ENCODE measurements at places on chromosomes 3 and 15.
A peak's percentile ranks its signal among the peaks of the same experiment; 100 is the strongest.

DNA sequence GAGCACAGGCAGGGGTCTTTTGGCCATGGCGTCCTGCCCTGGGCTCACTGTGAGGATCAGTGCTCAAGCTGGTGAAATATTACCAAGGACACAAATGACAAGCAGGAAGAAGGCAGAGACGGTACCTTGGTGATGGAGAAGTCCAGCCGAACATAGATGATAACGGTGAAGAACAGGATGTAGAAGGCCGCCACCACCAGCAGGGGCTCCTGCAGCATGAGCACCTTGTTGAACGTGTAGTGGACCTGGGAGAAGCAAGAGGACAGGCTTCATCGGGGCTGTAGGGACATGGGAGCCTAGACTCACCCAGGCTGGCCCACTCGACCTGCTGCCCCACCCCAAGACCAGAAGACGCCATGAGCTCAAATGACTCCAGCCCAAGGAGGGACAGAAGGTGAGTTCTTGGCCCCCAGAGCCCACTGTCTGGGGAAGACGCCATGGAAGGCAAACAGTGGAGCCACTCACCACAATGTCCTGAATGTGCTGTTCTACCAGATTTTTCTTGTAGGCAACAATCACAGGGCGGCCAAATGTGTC is 25.1 kb downstream of the RPN1 start:
- DNase-seq = no peak

GRCh38 chr15:78139578-78139977 is 8.3 kb upstream of the CIB2 start:
- DNase-seq = no peak

GRCh38 chr3:158509891-158510290 is 61.1 kb upstream of the MLF1 start:
- DNase-seq = no peak

- DNase-seq = peak; percentile 60
Measured at GRCh38 chr3:11651900-11652299, 8.2 kb upstream of the VGLL4 start.

DNA sequence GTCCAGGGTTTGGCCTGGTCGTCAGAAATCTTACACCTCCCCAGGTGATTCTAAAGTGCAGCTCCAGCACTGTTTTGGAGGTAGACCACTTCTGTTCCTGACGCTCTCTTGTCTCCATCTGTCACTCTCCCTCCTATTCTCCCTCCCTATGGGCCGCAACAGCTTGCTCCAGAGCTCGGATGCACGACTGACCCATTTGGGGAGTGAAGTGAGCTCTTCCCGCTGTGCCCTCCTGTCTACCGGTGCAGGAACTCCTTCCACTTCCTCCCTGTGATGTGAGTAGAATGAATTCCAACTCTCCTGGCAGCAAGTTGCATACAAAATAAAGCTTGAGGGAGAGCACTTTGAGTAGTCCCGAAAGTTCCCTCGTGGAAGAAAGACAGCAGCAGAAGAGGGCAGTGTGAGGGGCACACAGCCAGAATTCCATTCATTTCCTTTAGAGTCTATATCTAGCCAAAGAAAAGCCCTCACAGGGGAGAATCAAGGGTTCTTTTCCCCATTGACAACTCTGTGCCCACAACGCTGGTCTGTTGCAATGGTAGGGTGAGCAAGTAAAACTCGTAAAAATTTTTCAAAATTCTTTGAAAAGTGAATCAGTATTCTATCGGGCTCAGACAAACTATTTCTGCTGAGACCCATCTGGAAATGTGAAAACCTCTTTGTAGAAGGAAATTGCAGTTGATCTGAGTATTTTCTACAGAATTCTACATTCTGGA is 39.9 kb upstream of the BDH1 start:
- peak; percentile 32 for DNase-seq

DNA sequence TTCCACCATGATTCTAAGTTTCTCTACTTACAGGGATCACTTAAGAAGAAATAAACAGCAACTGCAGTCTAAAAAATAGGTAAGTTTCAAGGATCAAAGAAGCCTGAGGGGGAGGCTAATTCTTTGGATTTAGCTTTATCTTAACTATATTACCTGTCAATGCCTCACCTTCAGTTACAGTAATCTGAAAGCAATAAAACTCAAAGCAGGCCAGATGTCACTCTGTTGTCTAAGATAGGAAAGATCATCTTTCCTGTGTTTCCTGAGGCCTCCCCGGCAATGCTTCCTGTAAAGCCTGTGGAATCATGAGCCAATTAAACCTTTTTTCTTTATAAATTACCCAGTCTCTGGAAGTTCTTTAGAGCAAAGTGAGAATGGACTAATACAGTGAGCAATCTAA is 60.2 kb downstream of the NPTN start:
- DNase-seq = no peak

- DNase-seq = no peak
Measured at GRCh38 chr3:79253704-79254103, 514.1 kb downstream of the ROBO1 start.

- no peak for DNase-seq
Measured at GRCh38 chr3:117016378-117016777, 306.8 kb downstream of the TUSC7 start.

GRCh38 chr15:38722236-38722635 is 157.6 kb upstream of the RASGRP1 start:
- no peak for DNase-seq

GRCh38 chr15:33955945-33956344 is 12.4 kb upstream of the CHRM5 start:
- DNase-seq = no peak

DNA sequence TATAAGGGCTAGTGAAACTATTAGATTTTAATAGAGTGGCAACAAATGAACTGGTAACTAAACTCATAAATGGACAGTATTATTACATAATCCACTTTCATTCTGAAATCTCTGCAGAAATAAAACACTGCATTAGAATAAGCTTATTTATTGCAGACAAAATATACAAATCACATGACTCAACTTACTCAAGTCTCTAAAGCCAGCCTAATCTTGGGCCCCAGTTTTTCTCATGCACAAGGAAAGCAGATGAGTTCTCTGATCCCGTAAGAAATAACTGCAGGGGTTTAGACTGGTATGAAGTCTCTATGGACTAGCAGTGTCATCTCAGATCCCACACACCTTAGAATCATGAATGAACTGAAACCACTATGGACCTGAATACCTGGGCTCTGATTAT is 5.8 kb downstream of the DLG1 start:
- DNase-seq = peak; percentile 40

DNA sequence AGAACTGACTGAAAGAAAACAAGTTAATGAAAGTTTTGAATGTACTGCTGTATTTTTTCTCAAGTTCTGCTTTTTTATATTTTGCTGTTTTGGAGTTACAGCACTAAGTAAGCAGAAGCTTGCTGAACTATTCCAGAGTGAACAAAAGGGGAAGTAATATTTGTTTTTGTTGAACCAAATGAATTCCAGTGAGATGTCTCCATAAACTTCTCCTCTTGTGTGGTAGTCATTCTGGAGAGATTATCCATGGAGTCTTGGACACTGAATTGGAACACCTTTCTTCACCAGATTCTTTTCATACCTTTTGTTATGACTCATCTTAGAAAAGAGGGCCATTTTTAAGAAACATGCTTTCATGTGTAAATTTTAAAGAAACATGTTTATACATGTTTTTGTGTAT is 8.8 kb downstream of the ANKUB1 start:
- DNase-seq = peak; percentile 59

- DNase-seq = peak; percentile 15
Measured at GRCh38 chr3:130242850-130243569, 102.5 kb upstream of the COL6A5 start.

- no peak for DNase-seq
Measured at GRCh38 chr15:31265090-31265870, 61.4 kb upstream of the KLF13 start.

GRCh38 chr3:45218578-45219390 is 7.3 kb downstream of the TMEM158 start:
- DNase-seq = no peak

- no peak for DNase-seq
Measured at GRCh38 chr3:112425858-112426750, 73.2 kb downstream of the BTLA start.

DNA sequence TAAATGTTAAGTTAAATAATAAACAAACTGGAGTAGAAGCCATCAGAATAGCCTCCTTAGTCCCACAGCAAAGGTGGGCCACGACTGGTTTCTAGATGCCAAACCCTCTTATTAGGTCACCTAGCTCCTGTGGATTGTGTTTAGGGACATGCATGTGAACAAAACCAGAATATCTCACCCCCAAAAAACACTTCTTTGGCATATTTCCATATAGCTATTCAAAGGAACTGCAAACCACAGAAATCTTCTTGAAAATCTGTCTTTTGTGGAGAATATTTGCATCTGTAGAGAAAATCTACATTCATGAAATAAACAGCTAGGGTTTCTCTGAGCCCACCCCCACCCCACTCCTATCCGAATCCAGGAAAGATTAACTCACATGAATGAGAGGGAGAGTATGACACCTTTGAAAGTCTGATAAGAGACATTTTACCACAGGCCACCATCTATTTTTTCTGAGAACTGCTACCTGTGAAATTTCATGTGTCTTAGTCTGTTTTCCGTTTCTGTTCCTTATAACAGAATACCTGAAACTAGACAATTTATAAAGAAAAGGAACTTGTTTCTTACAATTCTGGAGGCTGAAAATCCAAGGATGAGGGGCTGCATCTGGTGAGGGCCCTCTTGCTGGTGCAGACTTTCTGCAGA is 159.4 kb downstream of the NEK10 start:
- DNase-seq = no peak

- no peak for DNase-seq
Measured at GRCh38 chr3:27907929-27908328, 185.8 kb upstream of the EOMES start.

- no peak for DNase-seq
Measured at GRCh38 chr3:18630295-18630694, 205.2 kb upstream of the SATB1 start.

DNA sequence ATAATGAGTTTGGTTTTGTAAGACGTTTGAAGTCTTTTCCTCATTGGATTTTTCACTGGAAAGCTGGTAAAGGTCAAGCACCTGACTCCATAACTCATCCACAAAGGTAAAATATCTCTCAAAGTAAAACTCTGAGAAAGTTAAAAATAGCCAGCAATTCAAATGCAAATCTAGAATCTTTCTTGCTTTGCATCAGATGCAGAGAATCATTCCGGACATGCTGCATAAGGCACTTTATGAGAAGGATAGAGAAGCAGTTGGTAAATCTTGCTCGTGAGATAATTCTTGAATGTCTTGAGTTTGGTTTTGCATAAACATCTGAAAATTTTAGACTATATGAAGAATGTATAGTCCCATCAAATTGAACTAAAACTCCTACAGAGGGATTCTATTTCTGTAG is 9.1 kb downstream of the KCNMB2 start:
- no peak for DNase-seq

GRCh38 chr3:128950223-128950938 is 43.5 kb downstream of the CFAP92 start:
- DNase-seq = peak; percentile 61

Measured in pons (tissue), 1 donor.